Stimulated activated CD8-positive, alpha-beta memory T cell treated with anti-CD3 and anti-CD28 coated beads, Interleukin-7, amount 100 ng/mL, for 48 hours (primary cell): ENCODE measurements at places on chromosomes 7 and 10.

DNA sequence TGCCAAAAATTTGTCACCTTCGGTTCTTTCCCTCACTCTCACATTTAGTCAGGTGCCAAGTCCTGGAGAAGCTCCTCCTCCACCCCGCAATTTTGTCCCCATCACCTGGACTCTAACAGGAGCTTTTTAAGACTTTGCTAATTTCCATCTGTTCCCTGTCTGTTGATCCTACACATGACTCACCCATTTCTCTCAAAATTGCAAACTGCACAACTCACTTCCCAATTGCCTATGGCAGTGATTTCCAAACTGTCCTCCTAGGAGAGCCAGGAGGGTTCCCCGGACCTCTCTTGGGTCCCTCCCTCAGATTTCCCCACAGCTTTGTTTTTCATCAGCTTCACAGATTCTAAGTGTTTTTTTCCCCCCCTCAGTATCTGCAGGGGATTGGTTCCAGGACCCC, 120.3 kb downstream of the WNT2 start:
- no peak for DNase-seq

- DNase-seq = no peak
These were observed 37.1 kb downstream of the SLC25A13 start for GRCh38 chr7:96284835-96285234.

DNA sequence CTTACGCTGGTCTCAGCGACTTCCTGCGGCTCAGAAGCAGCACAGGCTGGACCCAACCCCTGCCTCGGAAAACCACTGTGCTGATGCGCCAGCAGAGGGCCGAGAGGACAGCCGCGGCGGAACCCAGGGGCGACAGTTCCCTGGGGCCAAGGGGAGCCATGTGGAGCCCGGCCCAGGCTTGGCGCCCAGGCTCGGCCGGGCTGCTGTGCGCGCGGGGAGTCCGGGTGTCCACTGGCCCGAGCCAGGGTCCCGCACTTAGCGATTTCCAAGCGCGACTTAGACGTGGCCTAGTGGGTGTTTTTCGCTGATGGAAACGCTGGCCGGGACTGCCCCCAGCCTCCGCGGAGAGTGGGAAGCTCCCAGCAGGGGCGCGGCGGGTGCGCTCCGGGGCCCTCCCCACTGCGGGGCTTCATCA, 18.6 kb upstream of the ZNF32 start:
- DNase-seq = no peak

GRCh38 chr10:5594271-5595049, 69.7 kb downstream of the CALML3 start:
- DNase-seq = no peak

DNA sequence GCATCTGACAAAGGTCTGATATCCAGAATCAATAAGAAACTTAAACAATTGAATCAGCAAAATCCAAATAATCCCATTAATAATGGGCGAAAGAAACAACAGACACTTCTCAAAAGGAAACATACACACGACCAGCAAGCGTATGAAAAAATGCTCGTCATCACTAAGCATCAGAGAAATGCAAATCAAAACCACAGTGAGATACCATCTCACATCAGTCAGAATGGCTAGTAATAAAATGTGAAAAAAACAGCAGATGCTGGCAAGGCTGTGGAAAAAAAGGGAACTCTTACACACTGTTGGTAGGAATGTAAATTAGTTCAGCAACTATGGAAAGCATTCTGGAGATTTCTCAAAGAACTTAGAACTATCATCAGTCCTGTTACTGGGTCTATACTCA, 496.7 kb downstream of the SH2D4B start:
- no peak for DNase-seq

DNA sequence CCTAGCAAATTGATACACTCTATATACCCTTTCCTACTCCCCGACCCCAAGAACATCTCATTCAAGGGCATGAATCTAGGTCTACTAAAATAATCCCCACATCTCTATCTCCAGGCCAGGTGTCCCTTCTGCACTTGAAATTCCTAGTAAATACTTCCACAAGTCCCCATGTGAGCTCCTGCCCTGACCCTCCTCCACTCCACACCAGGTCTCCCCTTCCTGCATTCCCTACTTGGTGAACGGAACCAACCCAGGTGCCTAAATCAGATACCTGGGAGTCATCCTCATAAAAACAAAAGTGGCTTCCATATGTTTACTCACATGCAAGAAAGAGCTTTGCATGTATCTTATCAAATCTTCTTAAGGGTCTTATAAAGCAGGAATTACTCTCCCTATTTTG, 69.2 kb downstream of the COA1 start:
- no peak for DNase-seq

- no peak for DNase-seq
These were observed 35.3 kb downstream of the CHST3 start for GRCh38 chr10:71999360-72000072.

DNA sequence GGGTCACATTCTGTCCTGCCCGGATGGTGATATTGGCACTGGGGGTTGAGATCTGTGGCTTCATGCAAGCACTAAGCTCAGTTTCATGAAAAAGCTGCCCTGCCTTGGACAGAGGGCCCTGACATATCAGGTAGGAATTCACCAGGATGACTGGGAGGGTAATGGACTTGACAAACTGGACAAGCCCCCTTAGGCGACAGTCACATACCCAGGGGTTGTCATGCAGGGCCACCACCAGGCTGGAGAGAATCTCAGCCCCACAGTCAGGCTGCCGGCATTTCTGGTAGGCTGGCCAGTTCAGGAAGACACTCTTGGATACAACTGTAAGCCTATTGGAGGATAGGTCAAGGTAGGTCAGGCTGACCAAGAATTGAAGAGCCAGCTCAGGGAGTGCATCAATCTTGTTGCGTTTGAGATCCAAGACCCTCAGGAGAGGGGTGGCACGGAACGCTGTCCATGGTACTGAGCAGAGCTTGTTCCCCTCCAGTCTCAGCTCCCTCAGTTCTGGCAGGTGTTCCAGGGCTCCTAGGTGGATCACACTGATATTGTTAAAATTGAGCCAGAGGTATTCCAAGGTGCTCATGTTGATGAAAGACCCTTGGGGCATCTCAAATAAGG, 824 bp downstream of the LRIT2 start:
- no peak for DNase-seq

GRCh38 chr7:25586513-25586912, 358.2 kb upstream of the NPVF start:
- DNase-seq = no peak

DNA sequence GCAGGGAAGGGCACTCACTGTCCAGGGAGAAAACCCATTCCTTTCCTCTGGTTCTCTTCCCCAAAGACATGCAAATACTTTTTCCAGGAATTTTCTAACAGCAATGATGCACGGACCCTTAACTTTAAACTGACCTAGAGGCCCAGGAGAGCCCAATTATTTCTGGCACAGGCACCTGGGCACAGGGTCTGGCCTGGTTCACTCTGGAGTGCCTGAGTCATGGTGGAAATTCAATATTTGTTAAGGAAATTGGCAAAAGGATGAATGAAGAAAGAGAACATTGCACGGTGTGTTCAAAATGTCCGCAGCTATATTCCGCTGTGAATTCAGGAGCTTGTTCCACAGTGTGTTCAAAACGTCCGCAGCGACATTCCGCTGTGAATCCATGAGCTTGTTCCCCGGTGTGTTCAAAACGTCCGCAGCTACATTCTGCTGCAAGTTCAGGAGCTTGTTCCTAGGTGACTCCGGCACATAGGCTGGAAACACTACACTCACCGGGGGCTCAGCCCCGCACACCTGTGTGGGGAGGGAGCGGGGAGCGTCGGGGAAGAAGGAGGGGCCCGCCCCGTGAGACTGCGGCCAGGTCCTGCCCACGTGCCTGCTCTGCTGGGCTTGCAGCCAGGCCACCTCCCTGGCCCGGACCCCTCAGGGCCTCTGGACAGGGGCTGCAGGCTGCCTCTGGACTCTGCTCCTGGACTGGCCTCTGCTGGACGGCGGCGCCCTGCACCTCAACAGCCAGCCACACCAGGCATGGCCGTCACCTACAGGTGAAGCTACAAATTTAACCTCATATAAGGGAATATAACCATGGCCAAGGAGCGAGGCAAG, 72.0 kb upstream of the FAM20C start:
- no peak for DNase-seq

DNA sequence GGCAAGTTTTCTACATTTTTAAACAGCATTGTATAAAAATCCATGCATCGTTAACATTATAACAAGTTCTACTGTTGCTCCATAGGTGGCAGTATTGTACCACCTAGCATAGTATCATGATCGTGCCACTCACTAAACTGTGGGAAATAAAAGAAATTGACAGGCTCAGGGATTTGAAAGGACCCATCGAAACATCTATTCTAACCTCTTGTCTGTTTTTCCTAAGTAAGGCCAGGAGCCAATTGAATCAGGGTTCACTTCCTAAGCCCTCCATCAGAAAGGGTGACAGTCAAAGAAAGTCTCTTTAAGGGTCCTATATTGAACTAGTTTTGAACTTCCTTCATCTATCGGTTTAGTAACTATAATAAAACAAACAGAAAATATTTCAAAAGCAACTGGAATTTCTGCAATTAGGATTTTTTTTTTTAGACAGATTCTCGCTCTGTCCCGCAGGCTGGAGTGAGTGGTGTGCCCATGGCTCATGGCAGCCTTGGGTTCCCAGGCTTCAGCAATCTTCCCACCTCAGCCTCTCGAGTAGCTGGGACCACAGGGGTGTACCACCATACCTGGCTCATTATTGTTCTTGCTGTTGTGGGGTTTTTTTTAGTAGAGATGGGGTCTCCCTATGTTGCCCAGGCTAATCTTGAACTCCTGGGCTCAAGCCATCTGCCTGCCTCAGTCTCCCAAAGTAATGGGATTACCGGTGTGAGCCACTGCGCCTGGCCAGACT, 9.4 kb downstream of the HACD1 start:
- DNase-seq = no peak

DNA sequence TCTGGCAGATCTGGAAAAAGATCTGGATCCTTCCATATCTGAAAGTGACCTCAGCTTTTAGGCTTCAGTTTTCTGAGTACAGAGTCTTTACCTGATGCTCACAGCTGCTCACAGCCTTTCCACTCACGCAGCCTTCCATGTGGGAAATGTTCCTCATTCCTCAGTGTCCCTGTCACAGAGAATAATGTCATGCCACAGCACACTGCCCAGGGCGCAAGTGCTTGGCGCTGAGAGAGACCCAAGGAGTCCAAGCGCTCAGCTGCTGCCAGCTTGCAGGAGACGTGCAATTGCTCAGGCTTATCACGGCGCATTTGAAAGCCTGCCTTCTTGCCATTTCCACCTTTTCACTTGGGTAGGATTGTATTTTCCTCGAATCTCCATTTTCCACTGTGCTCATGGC, 271.9 kb upstream of the MKI67 start:
- DNase-seq = no peak

DNA sequence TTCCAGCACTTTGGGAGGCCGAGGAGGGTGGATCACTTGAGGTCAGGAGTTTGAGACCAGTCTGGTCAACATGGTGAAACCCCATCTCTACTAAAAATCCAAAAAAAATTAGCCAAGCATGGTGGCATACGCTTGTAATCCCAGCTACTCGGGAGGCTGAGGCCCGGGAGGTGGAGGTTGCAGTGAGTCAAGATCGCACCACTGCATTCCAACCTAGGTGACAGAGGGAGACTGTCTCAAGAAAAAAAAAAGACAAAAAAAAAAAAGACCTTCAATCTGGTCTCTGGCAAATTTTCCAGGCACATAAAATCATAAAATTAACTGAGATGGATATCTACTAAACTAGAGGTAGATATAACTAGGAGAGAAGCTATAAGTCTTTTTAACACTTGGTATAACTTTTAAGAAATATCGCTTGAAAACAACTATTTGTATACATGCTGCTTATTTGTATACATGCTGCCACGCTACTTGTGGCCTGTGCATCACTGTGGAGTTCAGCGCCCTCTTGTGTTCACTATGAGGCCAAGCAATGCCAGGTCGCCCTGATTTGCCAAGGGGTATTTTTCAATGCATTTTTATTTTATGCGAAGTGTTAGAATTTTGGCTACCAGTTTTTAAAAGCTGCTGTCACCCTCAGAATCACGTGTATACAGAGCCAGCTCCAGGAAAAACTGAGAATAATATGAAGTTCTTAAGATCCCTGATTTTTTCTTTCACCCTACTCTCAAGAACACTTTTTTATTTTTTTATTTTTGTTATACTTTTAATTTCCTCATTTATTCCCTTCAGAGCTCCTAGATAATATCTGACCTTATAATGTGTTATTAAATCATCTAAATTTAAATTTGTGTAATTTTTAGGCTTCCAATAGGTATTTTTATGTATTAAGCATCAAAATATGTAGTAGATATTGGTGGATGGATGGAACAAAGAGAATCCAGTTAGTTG, 26.7 kb downstream of the CYCS start:
- DNase-seq = peak; percentile 11

DNA sequence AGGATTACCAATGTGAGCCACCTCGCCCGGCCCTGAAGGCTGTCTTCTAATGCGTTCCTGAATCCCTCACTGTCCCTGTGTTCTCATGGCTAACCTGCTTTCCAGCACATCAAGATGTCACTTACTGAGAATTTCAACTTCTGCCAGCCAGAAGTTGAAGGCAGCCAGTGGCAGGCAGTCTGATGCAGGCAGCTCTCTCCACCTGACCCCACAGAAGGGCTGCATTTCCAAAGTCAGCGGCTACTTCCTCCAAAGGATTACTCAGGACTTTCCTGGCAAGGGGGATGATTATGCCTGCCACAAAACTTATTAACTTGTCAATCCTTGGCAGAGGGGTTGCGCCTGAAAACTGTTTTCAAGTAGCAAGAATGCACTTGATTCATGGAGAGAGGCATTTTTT, 1219.4 kb downstream of the TYW1 start:
- no peak for DNase-seq

GRCh38 chr10:116126239-116126638, 146.8 kb downstream of the GFRA1 start:
- DNase-seq = no peak

- DNase-seq = no peak
These were observed 58.5 kb downstream of the PHYHIPL start for GRCh38 chr10:59234816-59235429.

DNA sequence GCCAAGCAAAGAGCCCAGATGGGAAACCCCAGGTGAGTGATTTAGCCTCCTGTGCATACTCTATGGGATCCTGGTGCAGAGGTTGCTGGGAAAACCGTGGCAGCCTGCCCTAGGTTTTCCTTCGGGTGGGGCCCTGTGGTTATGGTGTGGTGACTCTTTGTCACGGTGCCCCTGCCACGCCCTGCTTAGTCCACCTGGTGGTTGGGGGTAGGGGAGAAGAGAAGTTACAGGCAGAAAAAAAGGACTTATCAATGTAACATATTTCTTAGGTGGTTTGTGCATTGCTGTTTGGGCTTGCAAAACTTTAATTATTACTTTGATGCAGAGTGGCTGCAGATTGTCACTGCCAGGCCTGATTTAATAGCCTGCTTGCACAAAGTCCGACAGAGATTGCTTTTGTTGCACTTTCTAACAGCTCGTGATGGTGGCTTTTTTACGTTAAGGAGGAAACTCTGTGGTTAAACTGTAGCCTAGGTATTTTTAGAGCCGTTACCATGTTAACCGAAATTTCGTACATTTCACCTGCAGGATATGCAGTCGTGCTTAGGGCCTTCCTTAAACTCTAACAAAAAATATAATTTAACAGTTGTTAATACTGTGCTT, 197.4 kb downstream of the RNLS start:
- peak; percentile 29 for DNase-seq
